Fibroblast of villous mesenchyme (primary cell): ENCODE measurements at places on chromosomes 2 and 18. TPM values are rescaled to one million over a fixed set of nuclear protein-coding genes. Genes with fewer than 3 reads are reported as not detected.

DNA sequence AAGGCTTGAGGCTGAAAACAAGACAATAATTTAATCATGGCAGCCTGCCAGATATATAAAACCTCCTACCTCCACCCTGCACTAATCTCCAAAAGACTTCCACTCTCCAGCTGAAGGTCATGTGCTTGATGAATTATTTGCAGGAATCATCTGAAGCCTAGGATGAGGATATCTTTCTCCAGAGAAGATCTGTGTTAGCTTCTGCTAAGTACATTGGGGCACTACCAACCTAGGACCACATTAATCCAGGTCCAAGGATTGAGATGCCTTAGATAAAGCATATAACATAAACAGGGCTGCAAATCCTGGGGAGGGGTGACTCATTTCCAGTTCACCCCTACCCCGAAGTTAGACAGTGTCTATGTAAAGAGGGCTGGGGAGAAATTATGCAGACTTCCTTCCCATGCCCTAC, 80.5 kb upstream of the FRZB start:
- DNase-seq: peak; percentile 40

Gene SLC9A4
- under 0.01 TPM in 1 of 2 replicates, not detected in the other for total RNA-seq

DNA sequence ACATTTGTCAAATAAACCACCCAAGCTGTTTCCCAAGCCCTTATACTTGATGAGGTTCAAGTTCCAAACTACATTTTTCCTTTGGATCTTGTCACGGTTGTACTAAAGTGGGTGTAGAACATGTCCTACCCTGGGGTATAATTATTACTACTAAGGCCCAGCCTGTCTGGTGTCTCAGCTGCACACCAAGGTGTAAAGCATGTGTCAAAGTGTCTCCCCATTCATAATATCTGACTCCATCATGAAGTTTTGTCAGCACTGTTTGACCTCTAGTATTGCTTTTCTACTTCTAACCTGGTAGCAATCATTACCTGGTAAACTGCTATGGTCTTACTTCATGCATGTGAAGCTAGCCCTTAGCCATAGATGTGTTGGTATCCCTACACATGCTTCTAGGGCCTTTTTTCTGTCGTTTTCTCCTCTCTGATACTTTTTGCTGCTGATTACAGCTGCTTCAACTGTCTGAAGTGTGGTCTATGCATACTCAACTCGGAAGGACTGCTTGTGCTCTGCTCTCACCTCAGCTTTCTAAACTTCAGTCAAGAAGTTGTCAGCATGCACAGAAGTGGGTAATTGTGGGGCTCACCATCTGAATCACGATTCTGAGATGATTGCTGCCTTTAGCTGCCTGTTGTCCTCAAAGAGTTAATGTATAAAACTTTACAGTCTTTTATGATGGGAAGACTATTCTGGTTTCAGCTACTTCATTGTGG, 445.7 kb upstream of the TRIB2 start:
- no peak for DNase-seq

DNA sequence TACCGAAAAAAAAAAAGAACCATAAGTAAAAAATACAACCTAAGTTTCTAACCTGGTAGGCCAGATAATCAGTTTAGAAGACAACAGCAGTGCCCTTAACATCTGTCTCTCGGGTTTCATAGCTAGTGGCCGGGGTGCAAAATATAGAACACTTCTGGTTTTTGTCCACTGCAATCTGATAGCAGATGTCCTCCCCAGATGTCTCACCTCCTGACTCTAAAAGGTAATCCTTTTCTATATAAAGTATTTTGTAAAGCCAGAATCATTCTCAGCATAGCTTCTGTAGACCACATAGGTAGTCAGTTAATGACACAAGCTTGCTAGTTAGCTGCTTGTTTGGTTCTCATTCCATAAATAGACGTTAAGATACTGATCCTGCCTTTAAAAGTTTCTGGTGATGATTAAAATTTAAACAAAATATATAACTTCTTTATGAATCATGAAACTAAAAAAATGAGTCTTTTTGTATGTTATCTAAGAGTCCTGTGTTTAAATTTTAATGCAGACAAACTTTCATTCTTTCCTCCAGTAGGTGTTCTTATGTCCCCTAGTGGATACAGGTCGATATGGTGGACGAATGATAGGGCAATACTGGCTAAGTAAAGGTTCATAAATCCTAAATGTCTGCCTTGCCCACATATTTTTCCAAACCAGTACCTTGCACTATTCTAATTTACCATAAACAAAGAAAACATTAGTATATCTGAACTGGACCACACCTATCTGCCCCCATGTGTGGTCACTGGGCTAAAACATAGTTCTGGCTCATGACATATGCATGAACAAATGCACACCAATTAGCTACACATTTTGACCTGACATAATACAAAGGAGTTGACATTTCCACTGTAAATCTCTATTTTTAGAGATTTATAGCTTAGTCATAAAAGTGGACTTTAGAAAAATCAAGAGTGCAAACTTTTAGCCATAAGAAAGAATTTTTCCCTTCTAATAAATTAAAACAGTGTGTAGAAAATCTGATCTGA, 171.0 kb downstream of the SRBD1 start:
- no peak for DNase-seq

GRCh38 chr2:230939691-230940470, 14.8 kb upstream of the GPR55 start:
- DNase-seq: no peak

GRCh38 chr2:82913566-82913965, 1545.5 kb downstream of the SUCLG1 start:
- DNase-seq: no peak

DNA sequence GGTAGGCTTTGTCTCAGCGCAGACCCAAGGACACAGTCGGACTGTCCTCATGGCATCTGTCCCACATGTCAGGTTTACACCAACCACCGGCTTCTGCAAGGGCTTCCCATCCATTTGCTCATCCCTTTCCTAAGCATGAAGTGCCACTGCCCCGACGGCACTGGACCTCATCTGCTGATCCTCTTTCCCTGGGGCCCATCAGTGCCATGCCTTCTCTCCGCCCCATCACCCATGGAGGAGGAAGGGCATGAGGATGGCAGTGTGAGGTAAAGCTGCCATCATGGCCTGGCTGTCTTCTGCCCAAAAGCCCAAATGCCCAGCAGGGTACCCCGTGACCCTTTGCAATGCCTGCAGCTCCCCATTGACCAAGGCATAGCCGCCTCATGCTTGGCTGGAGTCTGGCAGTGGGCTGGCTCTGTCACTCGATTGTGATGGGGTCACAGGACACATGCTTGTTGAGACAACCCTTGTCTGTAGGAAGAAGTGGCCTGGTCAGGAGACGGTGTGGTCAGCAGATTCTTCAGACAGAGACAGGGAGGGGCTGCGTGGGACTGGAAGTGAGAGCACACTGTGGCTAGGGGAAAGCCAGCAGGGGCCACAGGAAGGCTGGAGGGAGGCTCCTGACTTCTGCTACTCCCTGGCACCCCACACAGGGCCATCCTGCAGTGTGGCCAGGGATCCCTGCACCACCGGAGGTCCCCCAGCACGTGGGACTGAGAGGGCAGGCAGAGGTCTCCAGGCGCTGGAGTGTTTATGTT, 493.7 kb upstream of the HS6ST1 start:
- no peak for DNase-seq

DNA sequence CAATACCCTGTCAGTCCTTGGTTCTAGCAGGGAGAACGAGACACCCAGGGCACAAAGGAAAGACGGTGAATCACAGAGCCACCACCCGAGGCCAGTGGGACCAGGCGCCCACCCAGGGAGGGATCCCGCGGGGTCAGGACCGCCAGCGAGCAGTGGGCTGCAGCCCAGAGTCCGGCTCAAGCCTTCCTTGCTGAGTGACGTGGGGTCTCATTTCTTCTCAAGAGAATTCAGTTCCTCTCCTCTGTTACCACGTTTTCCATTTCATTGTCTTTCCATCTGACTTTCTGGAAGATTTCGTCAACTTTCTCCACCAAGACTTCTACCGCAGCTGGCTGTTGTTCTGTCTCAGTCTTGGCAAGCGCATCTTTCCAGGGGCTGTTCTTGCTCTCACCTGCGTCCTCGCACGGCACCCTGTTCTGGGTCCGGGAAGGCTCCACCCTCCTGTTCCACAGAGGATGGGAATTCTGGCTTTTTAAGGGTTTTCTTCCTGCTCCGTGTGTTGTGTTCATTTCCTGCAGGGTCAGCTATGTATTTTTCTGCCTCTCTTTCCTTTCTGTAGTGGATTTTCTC, 248.6 kb downstream of the NDUFA10 start:
- no peak for DNase-seq

Gene TUBA3E
- total RNA-seq: not detected in 2 replicates

- DNase-seq: no peak
Measured at GRCh38 chr2:113275556-113276215, 3.0 kb downstream of the PAX8 start.

Gene B3GNT2
- 19.0 and 26.3 TPM in 2 replicates for total RNA-seq

GRCh38 chr2:54497763-54498680, 41.9 kb downstream of the SPTBN1 start:
- peak; percentile 57 for DNase-seq

DNA sequence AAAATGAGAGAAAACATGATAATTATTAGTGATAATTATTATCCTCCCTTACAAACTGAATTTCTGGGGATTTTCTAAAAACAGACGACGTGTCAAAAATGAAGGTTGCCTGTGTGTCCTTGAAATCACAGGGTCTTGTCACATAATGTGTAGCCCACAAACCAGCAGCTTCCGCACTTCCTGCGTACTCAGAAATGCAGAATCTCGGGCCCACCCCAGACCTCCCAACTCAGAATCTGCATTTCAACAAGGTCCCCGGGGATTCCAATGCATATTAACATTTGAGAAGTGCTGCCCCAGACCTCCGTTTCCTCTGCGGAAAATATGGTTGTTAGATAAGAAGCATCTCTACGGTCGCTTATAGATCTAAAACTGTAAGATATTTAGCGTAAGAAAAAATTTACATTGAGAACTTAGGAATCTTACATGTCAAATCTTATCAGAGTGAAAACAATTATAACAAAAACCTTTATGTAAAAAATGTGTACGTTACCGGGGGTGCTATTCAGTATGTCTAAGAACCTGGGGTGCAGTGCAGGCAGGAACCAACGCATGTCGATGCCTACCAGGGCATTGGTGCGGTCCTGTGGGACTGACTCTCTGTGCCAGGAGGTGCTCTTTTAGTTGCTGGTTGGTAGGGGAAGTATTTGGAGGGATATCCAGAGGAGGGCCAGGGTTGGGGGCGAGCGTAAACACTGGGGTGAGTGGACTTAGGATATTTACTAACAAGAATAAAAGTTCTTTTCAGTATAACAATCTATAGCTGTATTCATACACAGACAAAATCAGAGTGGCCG, 15.2 kb downstream of the CDKL4 start:
- DNase-seq: no peak

Gene ADAM17
- total RNA-seq: 40.9 and 59.2 TPM in 2 replicates

DNA sequence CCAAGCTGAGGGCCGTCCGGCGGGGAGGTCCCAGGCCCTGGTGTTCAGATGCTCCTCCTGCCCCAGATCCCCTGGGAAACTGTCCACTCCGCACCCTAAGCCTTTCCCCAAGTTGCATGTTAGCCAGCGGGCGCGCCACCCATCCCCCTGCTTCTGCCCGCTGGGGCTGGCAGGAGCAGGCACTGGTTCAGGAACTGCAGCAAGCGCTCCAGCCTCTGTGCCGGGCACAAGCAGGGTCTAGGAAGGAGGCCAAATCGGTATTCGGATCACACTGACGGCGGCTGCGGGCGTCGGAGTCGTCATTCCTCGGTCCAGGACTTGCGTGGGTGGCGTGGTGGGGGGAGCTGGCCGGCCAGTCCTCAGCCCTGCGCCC, 53.7 kb downstream of the FAM168B start:
- DNase-seq: no peak

GRCh38 chr2:133635131-133635530, 66.9 kb upstream of the NCKAP5 start:
- DNase-seq: no peak

Gene C2orf80
- not detected in 2 replicates for total RNA-seq

Gene SP5
- not detected in 2 replicates for total RNA-seq

Gene RNF144A
- total RNA-seq: 4.3 and 7.7 TPM in 2 replicates

DNA sequence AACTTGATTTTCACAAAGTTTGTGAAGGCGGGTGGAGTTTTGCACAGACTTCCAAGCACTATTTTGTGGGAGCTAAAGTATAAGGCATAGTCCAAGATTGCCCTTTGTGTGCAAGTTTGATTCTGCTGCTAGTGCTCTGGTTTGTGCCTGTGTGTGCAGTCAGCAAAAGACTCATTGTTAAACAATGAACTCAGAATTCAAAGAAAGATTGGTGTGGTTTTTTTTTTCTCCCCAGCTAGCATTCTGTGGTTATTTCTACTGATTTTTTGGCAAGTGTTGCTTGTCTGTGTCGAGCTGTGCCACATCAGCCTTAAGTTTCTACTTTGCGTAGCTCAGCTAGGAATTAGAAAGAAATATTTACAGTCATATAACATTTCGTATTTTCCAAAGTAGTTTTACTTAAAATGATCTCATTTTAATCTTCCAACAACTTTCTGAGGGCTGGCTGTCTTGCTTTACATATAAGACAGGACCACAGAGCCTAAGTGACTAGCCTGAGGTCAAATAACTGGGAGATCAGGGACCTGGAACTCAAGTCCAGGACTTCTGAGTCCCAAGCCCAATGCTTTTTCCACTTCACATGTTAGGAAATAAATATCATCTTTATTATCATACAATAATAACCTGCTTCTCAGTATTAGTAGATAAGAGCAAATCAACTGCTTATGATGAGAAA, 69.8 kb downstream of the BABAM2 start:
- DNase-seq: peak; percentile 78

GRCh38 chr2:105470979-105471378, 72.1 kb upstream of the FHL2 start:
- no peak for DNase-seq

DNA sequence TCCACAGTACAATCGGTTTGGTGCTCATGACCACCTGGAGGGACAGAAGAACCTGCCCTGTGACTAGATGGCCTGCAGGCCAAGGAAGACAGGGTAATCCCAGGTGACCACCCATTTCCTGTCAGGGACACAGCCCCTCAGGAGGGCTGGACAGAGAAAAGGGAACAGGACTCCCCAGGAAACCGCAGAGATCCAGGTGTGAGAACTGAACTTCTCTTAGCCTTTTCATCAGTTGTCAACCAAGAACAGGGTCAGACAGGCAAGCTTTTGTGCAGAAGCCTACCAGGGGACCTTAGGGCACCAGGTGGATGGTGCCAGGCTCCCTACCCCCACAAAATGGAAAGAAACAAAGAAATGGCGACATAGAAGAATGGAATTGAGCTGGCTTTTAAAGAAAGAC, 132.3 kb downstream of the HDAC4 start:
- DNase-seq: no peak

DNA sequence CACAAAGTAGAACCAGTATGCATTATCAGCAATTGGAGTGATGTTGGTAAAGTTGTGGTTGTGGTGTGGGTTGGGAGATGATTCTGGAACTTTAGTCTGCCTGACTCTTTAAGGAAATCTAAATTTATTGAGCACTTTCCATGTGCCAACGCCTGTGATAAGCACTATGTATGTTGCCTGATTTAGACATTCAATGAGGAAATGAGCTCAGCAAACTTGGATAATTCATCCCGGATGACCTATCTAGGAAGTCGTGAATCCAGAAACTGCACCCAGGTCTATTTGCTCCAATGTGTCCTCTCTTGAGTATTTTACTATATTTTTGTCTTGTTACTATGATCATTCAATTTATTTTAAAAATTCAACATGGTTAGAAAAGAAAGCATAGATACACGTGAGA, 400.8 kb upstream of the MMADHC start:
- no peak for DNase-seq

Gene TSPYL6
- total RNA-seq: not detected in 2 replicates
